Omental fat pad (tissue), 4 donors: ENCODE measurements at places on chromosomes 5 and 9. TPM values are rescaled to one million over a fixed set of nuclear protein-coding genes. Genes with fewer than 3 reads are reported as not detected.

PCDHGA10 gene
- total RNA-seq = 5.5 TPM

ZFP2 gene
- total RNA-seq = 0.48 TPM

ECM2 gene
- total RNA-seq = 51.0 TPM

TMOD1 gene
- total RNA-seq = 18.4 TPM

- DNase-seq = no peak
Measured at GRCh38 chr5:55073211-55073610, 29.2 kb upstream of the GZMA start.

GRCh38 chr5:14668181-14668591 lies 3.7 kb downstream of the OTULIN start:
- no peak for DNase-seq

GRCh38 chr9:97740848-97741821 lies 44.0 kb upstream of the XPA start:
- peak; percentile 31 for DNase-seq

DNA sequence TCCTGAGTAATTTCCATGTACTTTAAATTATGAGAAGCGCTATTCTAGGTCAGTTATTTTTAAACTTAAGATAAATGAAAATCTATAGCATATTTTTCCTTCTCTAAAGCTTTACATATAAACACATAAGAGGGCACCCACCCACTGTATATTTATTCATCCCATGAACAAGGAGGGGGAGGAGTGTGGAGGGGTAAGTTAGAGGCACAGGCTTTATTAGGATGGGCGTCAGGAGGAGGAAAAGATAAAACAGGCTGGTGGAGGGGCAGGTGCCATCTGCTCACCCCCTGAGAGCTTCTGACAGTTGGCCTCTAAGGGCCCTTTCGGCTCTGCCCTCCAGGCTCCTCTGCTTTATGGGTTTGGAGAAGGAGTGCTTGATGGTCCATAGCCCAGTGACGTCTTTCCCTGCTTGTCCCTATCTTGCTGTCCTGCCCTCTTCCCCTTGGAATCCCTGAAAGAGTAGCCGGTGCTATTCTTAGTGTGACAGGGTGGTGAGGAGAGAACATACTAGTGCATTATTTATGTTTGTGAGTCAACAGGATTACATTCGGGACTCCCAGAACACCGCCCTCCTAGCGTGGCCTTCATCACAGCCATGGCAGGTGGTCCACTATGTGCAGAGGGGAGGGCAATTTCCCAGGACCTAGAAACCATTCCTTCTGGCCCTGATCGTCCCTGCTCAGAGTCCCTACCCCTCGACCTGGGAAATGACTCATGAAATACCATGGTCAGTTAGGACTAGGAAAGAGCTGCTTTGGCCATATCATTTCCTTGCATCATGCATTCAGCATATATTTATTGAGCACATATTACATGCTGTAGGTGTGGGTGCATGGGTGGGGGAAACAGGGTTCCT lies 7.9 kb upstream of the SYNPO start:
- DNase-seq = no peak

DNA sequence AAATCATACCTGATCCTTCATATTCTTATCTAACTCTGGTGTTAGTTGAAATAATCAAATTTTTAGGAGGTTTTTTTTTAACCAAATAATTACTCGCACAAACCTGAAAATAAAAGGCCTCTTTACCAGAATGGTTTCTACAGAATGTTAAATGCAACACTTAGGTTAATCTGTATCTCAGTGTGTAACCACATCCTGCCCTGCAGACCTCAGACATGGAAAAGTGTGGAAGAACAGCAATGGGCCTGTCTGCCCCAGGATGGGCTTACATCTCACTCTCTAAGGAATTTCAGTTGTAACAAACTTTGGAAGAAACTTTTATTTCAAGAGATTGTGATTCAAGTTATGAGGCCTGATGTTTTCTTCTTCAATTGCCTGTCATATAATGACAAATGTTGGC lies 32.5 kb upstream of the MIER3 start:
- no peak for DNase-seq

DNA sequence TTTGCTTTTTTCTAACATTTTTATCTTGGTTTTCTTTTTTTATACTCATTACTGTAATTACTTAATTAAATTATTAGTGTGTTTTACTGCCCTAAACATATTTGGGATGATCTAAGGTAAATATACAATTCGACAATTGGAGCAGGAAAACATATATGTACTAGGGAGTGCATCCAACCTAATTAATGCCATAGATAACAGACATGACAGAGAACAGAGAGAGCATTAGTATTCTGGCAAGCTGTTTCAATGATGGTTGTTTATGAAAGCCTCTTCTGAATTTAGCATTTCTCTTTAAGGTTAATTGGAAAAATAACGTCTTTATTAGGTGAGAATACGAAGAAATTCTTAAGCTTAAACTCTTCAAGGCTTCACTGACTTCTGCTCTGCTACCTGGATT lies 300.1 kb upstream of the PRR16 start:
- DNase-seq = no peak

- DNase-seq = no peak
Measured at GRCh38 chr5:14225173-14225834, 82.2 kb downstream of the TRIO start.
